ENCODE measurements at places on chromosomes 13 and 19.

- DNase-seq = no peak
Measured at GRCh38 chr13:78402708-78403400, 200.5 kb downstream of the POU4F1 start.

GRCh38 chr19:58572818-58573657 is at the start of gene MZF1:
MZF1 (minus strand) TSS chr19:58573335; CDS start chr19:58571389, 1,946 bp downstream.
- peak; percentile 100 for DNase-seq

DNA sequence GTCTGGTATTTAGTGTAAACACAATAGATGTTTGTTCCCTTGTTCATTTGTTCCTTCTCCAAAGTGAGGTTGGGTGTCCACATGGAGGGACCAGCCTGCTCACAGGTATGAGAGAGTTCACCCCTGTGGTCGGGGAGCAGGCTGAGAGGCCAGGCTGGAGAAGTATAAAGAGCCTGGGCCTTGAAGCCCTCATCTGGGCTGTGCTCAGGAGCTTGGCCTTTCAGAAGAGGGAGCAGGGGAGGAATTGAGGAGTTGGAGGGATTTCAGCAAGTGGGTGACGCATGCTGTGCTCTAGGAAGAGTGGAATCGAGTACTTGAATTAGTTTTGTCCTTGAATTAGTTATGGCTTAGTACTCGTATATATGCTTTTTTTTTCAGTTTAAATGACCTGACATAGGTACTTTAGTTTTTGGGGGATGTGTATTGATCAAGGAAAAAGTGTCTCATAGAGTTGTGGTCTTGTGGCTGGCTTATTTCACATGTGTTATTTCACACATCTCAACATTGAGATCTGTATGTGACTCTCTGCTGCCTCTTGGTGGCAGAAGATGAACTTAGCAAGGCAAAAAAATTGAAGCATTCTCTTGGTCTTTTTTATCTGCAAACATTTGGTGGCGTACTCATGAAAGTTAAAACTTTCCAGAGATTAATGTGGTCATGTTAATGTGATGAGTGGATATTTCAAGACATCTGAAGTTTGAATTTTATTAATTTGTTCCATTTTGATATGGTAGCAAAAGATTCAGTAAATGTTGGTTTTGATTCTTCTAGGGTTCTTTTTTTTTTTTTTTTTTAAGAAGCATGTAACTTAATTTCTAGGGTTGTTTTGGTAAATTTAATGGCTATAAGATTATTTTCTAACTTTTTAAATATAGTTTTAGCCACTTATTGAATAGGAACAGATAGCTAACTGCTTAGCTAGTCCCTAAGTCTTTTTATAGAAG is 54.3 kb downstream of the SLAIN1 start:
- peak; percentile 63 for DNase-seq

DNA sequence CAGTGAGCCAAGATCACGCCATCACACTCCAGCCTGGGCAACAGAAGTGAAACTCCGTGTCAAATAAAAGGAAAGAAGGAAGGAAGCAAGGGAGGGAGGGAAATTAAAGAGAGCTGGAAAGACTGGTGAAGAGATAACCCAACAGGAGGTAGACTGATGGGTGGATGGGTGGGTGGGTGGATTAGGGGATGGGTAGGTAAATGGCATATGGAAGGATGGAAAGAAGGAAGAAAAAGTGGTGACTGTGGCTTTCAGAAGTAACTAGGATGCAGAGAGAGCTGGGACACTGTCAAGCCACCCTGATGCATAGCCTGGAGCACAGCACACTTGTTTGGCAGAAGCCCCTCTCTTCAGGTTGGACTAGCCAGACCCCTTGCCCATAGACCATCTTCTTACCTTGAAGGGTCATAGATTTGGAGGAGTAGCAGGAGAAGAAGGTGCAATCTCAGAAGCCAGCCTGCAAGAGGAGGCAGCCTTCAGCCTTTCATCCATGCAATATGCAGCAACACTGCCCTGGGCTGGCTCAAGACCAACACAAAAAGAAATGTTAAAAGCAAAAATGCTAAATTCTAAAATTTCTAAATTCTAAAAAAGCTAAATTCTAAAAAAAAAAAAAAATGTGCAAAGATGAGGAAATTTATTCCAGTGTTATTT is 5.1 kb downstream of the IQCN start:
- no peak for DNase-seq

GRCh38 chr13:93344048-93344705 is 117.6 kb downstream of the GPC6 start:
- DNase-seq = no peak

DNA sequence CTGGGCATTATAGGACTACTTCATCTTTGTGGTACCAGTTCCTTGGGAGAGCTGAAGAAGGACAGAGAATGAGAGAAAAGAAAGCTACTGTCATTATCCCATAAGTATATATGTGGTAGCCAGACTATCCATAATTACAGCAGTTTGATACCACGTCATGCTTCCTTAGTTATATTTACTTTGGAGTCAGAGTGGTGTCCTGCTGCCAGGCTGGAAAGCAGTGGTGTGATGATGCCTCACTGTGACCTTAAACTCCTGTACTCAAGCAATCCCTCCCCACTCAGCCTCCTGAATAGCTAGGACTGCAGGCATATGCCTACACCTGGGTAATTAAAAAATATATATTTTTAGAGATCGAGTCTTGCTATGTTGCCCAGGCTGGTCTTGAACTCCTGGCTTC is 57.8 kb downstream of the WTIP start:
- no peak for DNase-seq

DNA sequence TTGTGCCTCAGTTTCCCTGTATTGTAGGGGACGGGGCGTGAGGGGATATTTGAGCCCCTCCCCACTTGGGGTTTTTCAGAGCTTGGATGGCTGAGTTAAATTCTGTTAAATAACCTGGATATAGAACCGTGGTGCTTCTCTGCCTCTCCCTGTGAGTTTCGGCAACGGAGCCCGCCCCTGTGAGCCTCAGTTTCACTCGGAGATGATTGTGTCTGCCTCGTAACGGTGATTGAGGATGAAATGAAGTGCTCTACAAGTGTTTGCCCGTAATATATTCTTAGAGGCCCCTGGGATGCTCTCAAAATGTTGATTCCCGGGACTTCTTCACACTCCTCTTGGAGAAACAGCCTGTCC is 509 bp downstream of the KXD1 start:
- no peak for DNase-seq

GRCh38 chr13:44969551-44970484 is 19.5 kb downstream of the NUFIP1 start:
- DNase-seq = peak; percentile 82

GRCh38 chr13:20414546-20415305 is 110.9 kb downstream of the CRYL1 start:
- DNase-seq = no peak

All from cardiac fibroblast (primary cell).